ENCODE measurements at places on chromosomes 2 and 18.
A peak's percentile ranks its signal among the peaks of the same experiment; 100 is the strongest.

- no peak for DNase-seq
These were observed 3.7 kb downstream of the MBOAT2 start for GRCh38 chr2:8999797-9000196.

DNA sequence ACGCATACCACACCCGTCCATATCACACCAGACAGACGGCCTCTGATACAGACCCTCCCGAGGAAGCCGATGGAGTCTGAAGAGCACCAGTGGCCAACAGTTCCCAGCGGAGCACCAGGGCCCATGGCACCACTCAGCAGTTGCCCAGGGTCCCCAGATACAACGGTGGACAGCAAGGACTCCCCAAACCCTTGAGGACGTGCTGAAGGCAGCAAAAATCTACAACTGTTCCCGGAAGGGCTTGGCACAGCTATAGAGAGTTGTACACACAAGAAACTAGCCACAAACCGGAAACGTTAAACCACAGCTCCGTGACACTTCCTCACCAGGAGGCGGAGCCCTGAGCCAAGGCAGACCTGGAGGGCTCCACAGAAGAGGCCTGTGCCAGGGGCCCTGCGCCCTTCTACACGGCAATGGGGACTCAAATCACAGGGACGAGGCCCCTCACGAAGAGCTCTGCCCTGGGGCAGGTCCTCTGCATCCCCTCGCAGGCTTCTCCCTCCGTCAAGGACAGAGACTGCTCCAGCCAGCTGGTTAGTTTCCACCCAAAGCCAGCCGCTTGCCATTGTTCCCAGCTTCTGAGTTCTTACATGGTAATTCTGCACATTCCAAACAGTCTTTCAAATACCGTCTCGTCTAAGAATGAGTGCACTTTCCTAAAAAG lies 133.4 kb downstream of the HDAC4 start:
- peak; percentile 91 for DNase-seq

DNA sequence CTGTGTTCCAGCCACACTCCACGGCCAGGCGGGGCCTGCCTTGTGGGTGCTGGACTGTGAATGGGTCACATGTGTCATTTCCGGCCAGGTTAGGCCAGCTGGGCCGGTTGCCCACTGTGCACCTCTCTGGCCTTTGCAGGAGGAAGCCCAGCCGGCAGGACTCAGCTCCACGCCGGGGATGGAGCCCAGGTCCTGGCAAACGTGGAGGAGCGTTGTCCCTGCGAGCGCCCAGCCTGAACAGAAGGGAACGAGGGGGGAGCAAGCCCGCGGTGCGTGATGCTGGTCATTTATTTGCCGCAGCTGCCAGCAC lies 152.9 kb downstream of the PXDN start:
- DNase-seq = no peak

- DNase-seq = no peak
These were observed 42.5 kb upstream of the ACAA2 start for GRCh38 chr18:49855711-49856415.

DNA sequence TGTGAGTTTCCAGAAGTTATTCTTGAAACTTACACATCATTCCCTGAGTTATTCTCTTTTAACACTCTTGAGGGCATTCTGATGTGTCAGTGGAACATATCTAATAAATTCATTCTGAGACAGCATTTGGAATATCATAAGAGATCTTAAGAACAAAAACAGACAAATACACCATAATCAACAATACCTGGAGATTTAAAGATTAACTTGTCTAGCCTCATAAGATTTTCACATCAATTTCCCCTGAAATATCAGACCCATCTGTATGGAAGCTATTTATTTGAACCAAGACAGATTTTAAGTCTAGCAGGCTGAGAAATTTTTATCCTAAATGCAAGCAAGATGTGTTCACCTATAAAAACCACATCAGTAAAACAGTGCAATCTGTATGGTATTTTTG lies 181.6 kb downstream of the NYAP2 start:
- DNase-seq = no peak

DNA sequence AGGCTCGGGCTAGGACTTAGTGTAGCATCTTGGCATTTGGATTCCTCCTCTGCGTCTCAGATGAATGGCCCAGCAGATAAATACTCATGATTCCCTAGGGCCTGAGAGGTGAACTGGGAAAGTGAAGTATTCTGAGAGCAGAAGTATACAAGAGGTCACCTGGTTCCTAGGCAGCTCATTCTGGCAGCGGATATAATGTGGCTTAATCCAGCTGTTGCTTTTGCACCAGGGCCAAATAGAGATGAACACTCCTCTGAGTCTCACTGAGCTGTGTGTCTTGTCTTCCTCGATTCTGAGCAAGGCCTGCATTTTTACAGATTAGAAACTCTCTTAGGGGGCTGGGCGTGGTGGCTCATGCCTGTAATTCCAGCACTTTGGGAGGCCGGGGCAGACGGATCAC lies 196.1 kb downstream of the SLC4A3 start:
- DNase-seq = no peak

GRCh38 chr2:72570413-72570812 lies 255.4 kb downstream of the EXOC6B start:
- DNase-seq = peak; percentile 56

DNA sequence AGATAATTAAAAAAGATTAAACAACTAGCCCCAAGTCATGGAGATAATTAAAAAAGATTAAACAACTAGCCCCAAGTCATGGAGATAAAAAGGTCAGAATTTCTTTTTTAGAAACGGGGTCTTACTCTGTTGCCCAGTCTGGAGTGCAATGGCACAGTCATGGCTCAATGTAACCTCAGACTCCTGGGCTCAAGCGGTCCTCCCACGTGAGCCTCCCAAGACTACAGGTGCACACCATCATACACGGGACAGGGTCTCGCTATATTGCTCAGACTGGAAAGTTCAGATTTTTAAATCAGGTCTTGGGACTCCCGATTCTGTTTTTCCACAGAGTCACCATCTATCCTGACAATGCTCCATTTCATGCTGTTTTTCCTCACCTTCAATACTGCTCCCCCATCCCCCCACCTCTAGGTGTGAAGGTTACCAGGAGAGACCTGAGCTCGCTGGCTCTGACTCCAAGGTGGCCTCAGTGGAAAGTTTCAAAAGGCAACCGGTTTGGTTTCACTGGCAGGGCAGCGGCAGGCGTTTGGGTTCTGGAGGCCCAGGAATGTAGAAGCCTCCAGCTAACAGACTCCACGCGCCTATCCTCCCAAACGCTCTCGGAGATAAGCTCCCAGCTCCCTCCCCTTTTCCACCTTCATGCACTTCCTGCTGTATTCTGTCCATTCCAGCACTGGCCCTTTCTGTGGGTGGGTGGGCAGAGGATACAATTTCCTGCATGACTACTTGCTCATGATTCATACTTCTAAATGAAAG lies 2.9 kb upstream of the SEMA4C start:
- DNase-seq = no peak

All from EH (cell line).